DMS153 (cell line): ENCODE measurements at places on chromosomes 16 and 17.

- DNase-seq = no peak
Observed at GRCh38 chr17:51128076-51128475, 7.4 kb upstream of the SPAG9 start.

DNA sequence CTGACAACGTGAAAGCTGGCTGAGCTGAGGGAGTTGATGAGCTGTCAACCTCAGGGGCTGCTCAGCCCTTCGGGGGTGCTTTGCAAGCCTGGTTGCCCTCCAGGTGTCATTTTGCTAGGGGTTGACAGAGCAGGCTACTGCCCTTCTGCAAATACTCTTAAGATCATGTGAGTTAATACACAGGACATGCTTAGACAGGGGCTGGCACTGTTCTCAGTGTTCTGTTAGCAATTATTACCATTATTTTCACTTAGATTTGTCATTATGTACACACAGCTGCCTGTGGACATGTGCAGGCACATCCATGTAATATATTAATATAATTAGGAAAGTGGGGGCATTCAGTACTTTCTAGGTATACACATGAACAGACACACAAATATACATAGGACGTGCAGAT, 554.3 kb upstream of the HSBP1 start:
- peak; percentile 86 for DNase-seq

DNA sequence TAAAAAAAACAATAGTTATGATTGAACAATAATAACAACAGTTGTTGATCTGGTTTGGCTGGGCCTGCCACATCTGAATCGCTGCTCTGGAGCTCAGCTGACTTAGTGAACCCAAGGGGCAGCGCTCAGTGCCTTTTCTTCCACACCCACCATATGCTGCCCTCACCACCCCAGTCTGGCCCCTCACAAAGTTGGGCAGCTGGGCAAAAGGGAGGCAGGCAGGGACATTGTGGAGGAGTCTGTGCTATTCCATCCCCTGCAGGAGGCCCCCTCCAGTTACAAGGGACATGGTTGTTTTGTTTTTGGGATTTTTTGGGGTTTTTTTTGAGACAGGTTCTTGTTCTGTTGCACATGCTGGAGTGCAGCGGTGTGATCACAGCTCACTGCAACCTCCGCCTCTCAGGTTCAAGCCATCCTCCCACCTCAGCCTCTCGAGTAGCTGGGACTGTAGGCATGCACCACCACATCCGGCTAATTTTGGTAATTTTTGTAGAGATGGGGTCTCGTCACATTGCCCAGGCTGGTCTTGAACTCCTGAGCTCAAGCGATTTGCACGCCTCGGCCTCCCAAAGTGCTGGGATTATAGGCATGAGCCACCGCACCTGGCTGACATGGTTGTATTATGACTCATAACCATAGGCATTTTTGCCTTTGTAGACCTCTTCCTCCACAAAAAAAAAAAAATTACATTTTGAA, 8.6 kb upstream of the PECAM1 start:
- DNase-seq = no peak

- no peak for DNase-seq
Observed at GRCh38 chr17:36130346-36130745, 26.7 kb downstream of the CCL4 start.

GRCh38 chr17:42431758-42432161, 8.7 kb upstream of the CAVIN1 start:
- DNase-seq = no peak

- no peak for DNase-seq
Observed at GRCh38 chr16:5776876-5777275, 679.3 kb upstream of the EEF2KMT start.

- DNase-seq = no peak
Observed at GRCh38 chr16:84224554-84224953, 15.3 kb downstream of the KCNG4 start.

GRCh38 chr17:69779378-69780214, 295.4 kb upstream of the KCNJ16 start:
- no peak for DNase-seq

DNA sequence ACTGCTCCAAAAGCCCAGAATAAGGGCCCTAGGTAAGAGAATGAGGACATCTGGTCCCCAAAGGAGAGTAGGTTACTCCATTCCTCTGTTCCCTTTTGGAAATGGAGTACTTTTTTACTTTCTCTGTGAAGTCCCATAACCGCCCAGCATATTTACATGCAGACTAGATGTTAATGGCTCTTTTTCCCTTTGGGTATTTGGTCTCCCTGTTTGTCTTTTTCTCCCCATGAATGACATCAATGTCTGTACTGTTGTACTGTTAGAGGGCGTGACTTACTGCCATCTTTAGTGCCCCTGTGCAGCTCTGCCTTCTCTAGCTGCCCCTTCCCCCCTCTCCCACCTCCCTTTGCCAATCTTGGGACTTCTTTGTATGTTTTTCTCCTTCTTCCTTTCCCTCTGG, 19.0 kb downstream of the GPR179 start:
- no peak for DNase-seq
